CD4-positive, CD25-positive, alpha-beta regulatory T cell (primary cell): ENCODE measurements at places on chromosomes 2 and 18.

DNA sequence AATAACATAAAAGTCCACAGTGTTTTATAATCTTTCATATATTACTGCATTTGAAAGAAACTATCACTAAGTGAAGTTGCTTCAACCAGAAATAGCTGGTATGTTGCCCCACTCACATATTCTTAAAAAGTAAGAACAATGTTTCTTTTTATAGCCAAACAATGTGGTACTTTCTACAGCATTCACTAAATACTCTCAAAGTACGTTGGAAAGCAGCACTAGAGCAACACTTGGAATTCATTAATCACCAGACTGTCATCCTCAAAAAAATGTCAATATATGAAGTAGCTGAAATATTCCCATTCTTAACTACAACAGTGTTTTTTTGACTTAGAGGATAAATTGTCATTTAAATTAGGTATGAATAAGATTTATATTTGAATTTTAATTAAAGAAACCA, 32.8 kb downstream of the COBLL1 start:
- DNase-seq = no peak

DNA sequence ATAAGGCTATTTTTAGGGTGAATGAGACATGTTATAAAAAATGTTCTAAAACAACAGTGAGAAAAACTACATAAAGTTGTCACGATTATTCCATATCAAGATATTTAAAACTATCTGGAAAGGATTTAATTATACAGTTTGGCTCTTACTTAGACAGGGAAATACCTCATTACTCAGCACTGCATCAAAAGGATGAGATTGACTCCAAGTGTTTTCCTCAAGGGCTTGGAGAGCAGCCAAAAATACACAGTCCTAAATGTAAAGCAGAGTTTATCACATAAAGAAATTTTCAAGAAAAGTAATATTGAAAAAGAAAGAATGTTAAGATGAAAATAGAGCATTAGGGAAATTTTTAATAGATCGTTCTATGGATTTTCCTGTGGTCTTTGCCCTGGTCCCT, 285.5 kb upstream of the NETO1 start:
- DNase-seq = no peak

- no peak for DNase-seq
These were observed 82.4 kb downstream of the EXOC6B start for GRCh38 chr2:72743481-72743880.

DNA sequence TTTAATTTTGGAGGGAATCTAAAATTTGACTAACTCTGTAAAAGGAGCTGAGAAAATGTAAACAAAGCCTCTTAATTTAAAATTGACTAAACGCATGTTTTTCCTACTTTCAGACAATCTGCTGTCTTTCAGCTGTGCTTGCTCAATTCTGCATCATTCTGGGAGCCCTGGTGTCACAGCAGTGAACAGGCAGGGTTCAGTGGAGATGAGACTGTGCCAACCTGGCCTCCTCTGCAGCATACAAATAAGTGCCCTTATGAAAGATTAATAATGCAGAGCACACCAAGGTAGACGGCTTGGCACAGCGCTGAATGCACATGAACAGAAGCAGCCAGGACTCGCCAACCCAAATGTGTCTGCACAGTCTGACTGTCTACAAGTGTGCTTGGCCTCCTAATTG, 222.0 kb upstream of the CHAC2 start:
- no peak for DNase-seq

DNA sequence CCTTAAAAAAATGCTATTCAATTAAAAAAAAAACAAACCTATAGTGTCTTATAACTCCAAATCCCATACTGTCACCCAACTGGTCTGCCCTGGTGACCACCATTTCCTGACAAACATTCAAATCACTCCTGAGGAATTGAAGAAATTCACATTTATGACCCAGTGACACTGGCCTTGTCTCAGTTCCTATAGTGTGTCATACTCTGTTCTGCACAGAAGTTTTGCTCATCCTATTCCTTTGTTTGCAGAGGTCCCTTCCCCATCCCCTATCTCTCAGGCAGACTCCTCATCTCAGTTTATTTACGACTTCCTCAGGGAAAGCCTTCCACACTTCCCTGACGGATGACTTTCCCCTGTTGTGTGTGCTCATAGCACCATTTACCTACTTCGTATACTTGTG, 14.7 kb downstream of the ZC3H6 start:
- no peak for DNase-seq

- DNase-seq = no peak
These were observed 3.6 kb downstream of the CRYGB start for GRCh38 chr2:208142240-208142924.

DNA sequence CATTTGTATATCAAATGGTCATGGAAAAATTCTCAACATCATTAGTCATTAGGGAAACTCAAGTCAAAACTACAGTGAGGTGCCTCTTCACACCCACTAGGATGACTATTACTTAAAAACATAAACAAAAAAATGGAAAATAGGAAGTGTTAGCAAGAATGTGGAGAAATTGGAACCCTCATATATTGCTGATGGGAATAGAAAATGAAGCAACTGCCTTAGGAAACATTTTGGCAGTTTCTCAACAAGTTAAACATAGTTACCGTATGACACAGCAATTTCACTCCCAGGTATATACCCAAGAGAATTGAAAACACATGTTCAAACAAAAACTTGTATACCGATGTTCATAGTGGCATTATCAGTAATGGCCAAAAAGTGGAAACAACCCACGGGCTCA, 18.1 kb upstream of the CYP26B1 start:
- no peak for DNase-seq

DNA sequence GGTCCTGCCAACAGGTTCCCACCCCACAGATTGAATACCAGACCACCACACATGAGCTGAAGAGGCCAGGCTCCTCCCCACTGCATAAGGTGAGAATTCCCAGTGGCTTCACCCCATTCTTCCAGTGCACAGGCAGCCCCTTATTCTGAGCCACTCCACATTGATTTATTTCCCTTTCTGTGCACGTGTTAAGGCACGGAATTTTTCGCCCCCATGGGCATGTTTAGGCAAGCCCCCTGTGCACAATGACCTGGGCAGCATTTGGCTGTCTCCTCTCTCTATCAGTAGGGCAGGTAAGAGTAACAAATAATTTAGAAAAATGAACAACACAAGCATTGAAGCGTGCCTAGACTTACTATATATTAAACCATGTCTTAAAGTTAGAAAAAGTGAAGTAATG, 15.2 kb upstream of the CHAC2 start:
- no peak for DNase-seq

- DNase-seq = no peak
These were observed 37.6 kb upstream of the ASXL3 start for GRCh38 chr18:33540392-33540791.

- DNase-seq = no peak
These were observed 53.0 kb upstream of the ALPP start for GRCh38 chr2:232325324-232326273.

- no peak for DNase-seq
These were observed 73.6 kb downstream of the MAIP1 start for GRCh38 chr2:200028998-200029397.

- no peak for DNase-seq
These were observed 982.0 kb upstream of the ZEB2 start for GRCh38 chr2:145501920-145502319.

DNA sequence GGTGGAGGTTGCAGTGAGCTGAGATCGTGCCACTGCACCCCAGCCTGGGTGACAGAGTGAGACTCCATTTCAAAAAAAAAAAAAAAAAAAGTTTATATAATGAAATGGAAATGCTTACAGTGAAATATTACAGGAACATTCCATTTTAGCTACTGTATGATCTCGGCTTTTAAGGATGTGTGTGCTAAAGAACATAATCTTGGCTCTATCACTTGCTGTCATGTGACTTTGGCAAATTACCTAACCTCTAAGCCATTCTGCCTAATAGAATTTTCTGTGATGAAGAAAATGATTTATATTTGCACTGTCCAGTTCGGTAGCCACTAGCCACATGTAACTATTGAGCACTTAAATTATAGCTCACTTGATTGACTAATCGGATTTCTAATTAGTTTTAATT, 36.3 kb downstream of the SMAD4 start:
- no peak for DNase-seq

DNA sequence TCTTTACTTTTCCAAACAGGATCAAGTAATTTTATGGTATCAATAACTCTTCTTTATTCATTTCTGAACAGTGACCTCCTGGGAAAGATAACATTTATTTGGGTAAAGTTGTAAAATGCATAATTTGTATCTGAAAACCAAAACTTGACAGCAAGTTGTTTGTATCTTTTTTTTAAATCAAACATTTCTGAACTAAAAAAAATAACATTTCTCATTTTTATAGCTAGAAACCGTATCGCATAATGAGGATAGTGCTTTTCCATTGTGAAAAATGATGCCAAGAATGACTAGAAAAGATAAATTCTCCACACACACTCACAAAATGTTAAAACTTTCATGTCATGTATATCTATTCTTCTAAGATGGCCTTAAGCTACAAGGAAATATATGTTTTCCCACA, 578.2 kb downstream of the RIT2 start:
- DNase-seq = no peak

DNA sequence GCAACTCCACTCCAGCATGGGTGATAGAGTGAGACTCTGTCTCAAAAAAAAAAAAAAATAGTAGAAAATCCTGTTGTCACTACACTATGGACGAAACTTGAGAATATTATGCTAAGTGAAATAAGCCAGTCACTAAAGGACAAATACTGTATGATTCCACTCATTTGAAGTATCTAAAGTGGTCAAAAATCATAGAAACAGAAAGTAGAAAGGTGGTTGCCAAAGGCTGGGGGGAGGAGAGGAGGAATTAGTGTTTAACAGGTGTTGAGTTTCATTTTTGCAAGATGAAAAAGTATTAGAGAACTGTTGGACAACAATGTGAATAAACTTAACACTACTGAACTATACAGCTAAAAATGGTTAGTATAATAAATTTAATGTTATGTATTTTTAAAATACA, 18.8 kb upstream of the RMP24 start:
- DNase-seq = no peak

DNA sequence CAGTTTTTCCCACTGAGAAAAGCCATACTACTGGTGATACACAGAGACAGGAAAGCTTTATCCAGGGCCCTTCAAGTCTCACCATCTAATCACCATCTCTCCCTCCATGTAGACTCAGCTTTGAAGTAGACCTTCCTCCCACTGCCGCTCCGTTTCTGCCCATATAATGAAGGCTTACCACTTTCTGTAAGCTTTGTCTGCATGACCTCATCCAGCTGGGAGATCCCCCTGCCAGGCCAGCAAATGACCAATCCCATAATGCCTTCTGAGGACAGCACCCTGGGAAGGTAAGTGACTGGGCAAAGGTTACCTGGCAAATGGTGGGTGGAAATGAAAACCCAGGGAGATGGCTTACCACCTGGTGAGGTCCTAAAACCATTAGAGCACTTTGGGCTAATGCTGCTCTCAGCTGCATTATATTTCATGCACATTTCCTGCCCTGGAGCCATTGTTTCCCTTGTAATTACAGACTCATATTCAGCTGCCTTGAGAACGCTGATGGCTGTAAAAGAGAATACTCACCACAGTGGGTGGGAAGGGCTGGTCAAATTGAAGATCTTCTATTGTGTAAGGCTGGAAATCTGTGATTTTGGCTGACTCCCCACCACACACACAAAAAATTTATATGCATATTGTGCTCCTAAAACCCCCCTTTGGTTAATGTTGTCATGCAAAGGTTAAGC, 350.7 kb upstream of the SYT4 start:
- no peak for DNase-seq

- no peak for DNase-seq
These were observed 412.2 kb downstream of the SPAG16 start for GRCh38 chr2:213696442-213696841.

- peak; percentile 32 for DNase-seq
These were observed 8.9 kb downstream of the TNS1 start for GRCh38 chr2:217993817-217994463.

- DNase-seq = no peak
These were observed 254.3 kb downstream of the LRRTM1 start for GRCh38 chr2:80050246-80050645.

DNA sequence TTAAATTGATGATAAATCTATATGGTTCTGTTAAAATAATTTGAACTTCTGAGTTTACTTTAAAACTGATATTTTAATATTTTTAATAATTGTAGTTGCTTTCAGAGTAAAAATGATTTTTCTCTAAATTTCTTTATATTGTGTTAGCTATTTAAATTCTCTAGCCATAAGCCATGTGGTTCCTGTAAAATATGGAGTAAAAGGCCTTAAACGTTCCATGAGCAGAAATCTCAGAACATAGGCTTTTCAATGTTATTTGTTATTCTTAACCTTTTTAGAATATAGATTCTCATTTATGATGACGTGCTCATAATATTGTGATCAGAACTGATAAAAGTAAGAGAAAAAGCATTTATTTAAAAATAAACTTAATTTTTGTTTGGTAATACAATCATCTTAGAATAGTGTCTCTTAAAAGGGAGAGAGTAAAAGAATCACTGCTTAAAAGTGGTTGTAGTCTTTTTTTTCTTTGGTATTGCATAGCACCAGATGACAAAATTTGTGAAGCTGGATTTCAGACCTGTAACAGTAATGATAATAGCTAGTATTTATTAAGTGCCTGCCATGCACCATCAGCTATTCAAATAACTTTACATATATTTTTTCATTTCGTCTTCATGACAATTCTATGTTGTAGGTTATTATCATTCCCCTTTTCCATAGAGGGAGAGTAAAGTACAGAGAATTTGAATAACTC, 2.7 kb downstream of the BMPR2 start:
- no peak for DNase-seq

DNA sequence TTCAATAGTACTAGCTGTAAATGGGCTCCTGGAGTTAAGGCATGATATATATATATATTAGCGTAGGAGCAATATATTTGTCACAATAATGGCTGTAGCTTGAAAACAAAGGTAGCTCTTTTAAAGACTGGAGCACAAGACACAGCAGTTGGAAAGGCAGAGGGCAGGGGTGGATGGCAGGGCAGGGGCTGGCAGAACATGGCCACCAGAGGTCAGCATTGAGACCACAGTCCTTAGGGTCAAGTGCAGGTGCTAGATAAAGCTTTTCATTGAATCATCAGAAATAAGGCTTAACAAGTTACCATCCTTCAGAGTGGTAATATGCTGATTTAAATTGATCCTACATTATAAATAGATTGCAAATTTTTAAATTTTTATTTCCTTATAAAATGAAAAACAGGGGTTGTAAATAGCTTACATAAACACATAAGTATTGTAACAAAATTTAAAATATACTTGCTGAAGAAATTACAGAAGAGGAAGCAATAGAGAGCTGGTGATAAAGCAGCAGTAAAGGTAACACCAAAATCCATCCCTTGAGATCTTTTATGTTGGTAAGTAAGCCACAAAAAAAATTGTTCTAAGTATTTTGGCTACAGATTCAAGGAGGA, 161.2 kb upstream of the PIEZO2 start:
- peak; percentile 14 for DNase-seq

DNA sequence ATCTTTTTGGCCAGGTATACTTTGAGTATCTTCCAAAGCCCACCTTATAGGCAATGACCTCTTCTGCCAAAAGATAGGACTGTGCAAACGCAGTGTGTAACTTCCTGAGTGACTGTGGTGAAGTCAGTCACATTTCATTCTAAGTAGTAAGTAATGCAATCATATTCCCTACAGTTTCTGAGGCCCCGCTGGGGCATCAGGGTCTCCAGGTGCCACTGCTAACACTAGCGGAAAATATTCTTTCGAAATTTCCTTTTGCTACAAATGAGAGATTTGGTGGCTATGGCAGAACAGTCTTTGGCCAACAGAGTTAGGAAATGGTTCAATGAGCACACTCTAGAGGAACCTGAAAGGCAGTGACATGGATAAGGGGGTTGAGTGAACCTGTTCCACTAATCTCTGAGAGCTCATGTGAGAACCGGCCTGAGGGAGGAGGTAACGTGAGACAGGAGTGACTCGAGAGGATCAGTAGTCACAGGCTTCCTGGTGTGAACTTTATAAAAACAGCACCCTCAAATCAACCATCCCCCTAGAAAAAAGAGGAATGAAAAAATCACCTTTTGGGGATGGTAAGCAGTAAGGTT, 102.6 kb upstream of the LPIN2 start:
- DNase-seq = no peak
